ENCODE measurements at places on chromosomes 2 and 18.

DNA sequence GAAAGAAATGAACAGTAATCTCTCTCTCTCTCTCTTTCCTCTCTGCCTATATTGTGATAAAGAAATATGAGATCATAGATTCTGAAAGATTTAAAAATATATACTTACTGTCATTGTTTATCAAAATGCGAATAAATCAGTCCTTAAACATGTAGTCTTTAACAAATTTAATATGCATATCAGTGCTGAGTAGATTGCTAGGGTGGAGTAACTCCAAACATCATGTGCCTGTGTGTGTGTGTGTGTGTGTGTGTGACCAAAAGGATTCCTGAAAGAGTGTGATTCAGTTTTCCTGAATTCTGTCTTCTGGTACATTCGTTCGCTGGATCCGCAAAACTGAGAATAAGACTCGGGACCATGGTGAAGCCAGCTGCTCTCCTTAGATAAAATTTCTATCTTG is 24.0 kb upstream of the DSEL start:
- DNase-seq: no peak

- DNase-seq: no peak
Measured at GRCh38 chr2:72141032-72141645, 6.5 kb downstream of the CYP26B1 start.

- DNase-seq: no peak
Measured at GRCh38 chr2:3712831-3713503, 9.6 kb downstream of the DCDC2C start.

DNA sequence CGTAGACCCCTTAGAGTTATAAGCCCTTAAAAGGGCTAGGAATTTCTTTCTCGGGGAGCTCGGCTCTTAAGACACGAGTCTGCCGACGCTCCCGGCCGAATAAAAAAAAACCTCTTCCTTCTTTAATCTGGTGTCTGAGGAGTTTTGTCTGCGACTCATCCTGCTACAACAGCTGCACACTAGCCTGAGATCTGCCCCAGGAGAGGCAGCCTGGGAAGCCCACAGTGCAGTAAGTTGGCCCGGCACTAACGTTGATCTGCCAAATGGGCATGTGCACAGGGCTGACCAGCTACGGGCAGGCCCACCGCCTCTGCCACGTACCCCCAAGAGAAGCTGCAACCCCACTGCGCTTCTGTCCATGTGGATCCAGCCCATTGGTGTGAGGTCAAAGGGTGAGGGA is 8.4 kb upstream of the LIMS2 start:
- DNase-seq: no peak

- no peak for DNase-seq
Measured at GRCh38 chr2:72183466-72183865, 35.8 kb upstream of the CYP26B1 start.

GRCh38 chr18:70457223-70457622 is 168.4 kb downstream of the SOCS6 start:
- no peak for DNase-seq

DNA sequence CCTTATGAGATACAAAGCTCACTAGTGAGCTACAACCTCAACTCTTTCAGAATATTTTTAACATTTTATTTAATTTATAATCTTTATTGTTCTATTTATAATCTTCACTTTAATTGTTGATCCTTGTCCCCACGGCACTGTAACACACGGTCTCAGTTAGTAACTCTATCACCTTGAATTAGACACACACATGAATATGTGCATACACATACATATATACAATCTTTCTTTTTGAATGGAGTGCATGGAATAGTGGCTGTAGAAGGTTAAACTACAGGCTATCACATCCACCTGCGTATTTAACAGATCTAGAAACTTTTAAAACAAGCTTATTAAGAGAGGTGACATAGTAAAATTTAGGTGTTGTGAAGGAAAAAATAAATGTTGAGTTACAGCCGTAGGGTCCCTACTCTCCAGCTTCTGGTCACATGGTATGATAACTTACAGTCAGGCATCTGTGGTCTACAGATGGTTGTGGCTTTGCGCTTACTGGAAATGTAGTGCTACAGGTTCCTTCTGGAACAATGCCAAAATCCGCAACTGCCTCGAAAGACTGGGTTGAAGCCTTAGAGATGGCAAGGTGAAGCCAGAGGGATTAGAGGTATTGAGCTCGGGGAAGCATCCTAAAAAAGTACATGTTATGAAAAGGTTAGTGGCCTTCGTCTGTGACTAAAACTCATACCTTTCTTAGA is 1324.1 kb upstream of the SLC39A10 start:
- no peak for DNase-seq

GRCh38 chr2:45706033-45706432 is 54.6 kb downstream of the PRKCE start:
- no peak for DNase-seq

DNA sequence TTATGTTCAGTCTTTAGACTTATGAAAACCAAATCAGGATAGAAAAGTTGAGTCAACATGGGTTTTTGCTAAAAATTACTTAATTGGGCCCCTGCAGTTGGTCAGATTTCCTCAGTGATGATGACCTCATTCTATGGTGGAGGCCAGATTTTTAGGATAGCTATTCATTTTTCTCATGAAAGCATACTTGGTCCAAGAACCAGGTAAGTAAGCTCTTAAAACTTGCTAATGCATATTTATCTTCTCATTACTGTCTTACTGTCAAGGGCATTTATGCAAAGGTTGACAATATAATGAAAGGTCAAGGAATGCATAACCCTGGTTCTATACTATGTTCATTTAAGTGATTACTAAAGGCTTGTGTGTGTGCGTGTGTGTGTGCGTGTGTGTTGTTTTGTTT is 650.6 kb downstream of the SATB2 start:
- DNase-seq: no peak

DNA sequence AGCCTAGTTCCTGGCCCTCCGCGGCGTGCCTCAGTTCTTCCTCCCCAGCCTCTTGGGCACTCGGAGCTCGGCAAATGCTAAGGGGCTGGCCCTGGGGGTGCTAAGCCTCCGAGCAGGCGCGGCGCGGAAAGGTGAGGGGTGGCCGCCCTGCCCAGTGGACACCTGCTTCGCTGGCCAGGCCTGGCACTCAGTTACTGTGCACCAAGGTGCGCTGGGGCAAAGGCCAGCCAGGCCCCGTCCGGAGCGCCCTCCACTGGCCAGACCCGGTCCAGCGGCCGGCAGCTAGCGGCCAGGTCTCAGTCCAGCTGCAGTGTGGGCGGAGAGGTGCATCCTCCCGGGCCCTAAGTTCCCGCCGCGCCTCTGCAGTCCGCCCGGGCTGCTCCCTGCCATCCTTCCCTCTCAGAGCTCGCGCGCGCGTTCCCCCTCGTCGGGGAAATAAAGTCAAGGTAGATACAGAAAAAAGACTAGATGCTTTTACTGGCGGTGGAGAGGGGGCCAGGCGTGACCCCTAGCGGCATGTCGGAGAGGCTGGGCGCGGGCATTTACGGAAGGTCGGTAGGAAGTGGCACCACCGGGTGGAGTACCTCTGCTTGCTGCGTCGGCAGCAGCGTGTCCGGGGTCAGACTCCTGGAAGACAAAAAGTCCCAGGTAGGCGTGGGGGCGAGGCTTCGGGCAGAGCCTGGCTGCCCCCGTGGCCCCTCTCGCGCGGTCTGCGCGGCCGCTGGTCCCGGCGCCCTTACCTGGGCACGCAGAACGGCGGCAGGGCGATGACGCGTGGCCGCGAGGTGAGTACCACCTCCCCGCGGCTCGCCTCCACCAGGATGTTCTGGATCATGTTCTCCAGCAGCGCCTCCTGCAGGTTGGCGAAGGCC is 9.4 kb upstream of the CRYBA2 start:
- DNase-seq: peak; percentile 92

- DNase-seq: no peak
Measured at GRCh38 chr2:100645695-100646429, 83.1 kb downstream of the PDCL3 start.

GRCh38 chr2:26034637-26034992 is 731 bp downstream of the RAB10 start:
- no peak for DNase-seq

DNA sequence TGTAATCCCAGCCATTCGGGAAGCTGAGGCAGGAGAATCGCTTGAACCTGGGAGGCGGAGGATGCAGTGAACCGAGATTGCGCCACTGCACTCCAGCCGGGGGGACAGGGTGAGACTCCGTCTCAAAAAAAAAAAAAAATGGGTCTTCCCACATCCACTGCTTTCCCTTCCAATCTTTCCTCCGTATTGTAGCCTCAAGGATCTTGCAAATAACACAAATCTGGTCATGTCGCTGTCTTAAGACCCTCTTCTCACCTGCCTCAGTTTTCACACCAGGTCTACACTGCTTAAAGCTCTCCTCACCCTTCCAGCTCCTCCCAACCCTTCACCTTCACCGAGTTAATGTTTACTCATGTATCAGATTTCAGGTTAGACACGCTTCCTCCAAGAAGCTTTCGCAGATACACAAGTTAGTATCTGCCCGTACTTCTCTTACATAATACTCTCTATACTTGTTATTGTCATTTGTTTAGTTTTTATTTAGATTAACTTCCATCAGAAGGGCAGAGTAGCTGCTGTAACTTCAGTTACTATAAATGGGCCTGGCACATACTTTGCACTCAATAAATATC is 1.5 kb downstream of the IER3IP1 start:
- DNase-seq: no peak

- DNase-seq: no peak
Measured at GRCh38 chr2:59655809-59656208, 897.6 kb downstream of the BCL11A start.

- no peak for DNase-seq
Measured at GRCh38 chr2:129074298-129074920, 755.7 kb upstream of the HS6ST1 start.

- DNase-seq: peak; percentile 49
Measured at GRCh38 chr2:152861349-152861942, 143.0 kb downstream of the ARL6IP6 start.

DNA sequence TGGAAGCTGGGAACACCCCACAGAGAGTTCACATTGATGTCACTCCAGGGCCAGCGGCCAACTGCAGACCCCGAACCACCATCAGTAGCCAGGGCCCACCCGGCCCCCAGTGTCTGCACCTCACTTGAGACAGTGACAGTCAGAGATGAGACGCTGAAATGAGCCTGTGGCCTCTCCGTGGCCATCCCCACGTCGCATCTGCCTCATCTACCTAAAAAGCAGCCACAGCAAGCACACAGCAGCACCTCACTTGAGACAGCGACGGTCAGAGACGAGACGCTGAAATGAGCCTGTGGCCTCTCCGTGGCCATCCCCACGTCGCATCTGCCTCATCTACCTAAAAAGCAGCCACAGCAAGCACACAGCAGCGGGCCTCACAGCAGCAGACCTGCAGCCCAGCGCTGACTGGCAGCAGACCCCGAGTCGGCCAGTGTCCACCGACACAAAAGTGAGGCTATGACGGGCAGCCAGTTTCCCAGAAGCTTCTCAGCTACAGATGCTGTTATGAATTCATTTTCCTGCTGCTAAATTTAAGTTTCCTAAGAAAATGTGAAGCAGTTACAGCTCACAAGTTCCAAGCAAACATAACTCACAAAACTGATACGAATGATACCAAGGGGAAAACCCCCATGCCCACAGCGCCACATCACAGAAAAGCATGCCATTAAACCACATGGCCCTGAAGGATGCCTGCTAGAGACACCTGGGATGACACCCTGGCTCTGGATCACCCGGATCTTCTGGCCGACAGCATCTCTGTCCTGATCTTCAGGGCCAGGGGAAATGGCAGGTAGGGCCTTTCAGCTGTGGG is 27.7 kb downstream of the SNORC start:
- DNase-seq: no peak

GRCh38 chr2:32136097-32136496 is 29.6 kb upstream of the SLC30A6 start:
- no peak for DNase-seq

DNA sequence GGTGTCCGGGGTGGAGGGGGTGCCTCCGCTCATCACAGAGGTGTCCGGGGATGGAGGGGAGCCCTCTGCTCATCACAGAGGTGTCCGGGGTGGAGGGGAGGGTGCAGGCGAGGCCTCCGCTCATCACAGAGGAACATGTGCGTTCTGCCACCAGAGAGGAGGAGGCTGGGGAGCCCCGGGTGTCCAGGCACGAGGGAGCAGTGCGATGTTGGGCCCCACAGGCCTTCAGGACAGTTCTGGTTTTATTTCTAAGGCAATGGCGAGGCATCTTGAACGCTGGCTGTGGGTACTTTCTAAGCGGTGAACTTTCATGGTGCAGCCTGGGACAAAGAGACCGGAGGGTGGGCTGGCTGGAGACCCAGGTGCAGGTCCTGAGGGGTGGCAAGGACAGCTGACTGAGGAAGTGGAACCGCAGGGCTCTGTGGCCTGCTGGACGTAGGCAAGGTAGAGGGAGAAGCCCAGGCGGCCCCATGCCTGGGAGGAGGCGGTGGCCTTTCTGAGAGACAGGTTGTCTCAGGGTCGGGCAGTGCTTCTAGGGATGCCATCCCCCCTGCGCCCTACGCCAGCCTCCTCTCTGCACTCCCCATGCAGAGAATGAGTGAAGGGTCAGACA is 196.6 kb upstream of the SALL3 start:
- DNase-seq: no peak

GRCh38 chr18:58924473-58924872 is 59.8 kb downstream of the ZNF532 start:
- DNase-seq: no peak

GRCh38 chr2:172226244-172227061 is 123.8 kb upstream of the DLX2 start:
- DNase-seq: peak; percentile 17

DNA sequence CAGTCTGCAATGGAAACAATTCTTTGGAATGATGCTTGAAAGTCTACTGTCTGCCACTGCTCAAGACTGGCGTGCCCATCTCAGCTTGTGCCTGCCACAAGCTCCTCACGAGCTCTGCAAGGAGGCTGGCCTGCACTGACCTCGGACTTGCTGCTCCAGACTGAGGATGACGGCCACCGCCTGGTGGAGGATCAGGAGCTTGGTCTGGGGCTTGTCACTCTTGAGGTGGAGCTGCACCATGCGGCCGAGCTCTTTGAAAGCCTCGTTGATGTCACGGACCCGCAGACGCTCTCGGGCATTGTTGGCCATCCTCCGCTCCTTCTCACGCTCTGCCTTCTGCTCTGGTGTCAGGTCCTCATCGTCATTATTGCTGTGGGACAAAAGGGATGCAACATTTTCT is 269.4 kb upstream of the CCDC68 start:
- DNase-seq: no peak

DNA sequence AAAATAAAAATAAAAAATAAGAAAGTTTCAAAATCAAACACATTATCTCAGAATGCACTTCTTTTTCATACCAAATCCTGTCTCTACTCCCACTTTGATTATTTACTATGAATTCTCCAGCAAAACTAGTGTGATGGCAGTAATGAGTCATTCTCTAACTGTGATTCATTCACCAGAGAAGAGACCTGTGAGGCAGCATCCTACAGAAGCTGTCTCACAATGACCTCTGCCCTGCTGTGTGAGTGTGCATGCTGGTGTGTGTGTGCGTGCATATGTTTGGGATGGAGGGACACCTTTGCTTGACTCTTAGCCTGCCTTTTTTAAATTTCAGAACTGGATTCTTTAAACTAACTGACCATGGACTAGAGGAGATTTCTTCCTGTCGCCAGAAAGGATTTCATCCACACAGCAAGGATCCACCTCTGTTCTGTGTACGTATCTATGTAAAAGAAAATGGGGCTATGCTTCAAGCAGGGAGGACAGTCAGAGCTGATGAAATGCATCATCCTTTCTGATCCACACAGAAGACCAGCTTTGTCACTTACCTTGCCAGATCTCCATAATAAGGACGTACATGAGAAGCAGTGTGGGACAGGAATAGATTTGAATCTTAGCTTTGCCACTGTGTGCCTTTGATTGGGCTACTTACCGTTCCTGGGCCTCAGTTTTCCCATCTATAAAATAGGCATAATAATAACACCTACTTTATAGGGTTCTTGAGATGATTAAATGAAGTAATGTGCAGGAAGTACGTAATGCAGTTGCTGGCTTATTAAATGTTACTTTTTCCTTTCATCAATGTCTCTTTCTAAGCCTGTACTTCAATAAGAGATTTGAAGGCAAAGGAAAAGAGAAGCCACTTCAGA is 31.2 kb downstream of the STAMBP start:
- no peak for DNase-seq
